ENCODE measurements at places on chromosomes 5 and 9. TPM values are rescaled to one million over a fixed set of nuclear protein-coding genes. Genes with fewer than 3 reads are reported as not detected.

- no peak for DNase-seq
Observed at GRCh38 chr9:105881021-105881420, 186.7 kb downstream of the TMEM38B start.

DNA sequence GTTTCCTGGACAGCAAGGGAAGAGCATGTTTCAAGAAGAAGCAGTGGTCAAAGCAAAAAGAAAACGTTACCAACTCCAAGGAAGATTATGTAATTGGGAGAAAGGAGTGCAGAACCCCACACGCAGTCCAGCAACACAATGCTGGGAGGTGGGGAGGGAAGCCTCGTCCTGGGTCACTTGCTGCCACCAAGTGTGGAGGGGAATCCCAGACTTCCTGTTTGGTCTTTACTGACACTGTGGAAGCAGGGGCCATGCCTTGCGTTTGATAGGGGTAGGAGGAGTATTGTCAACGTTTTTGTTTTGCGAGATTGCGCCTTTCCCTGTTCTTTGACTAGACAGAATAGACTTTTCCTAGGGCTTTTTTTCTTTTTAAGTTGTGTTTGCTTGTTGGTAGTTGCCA is 421.0 kb downstream of the KDM4C start:
- no peak for DNase-seq

DNA sequence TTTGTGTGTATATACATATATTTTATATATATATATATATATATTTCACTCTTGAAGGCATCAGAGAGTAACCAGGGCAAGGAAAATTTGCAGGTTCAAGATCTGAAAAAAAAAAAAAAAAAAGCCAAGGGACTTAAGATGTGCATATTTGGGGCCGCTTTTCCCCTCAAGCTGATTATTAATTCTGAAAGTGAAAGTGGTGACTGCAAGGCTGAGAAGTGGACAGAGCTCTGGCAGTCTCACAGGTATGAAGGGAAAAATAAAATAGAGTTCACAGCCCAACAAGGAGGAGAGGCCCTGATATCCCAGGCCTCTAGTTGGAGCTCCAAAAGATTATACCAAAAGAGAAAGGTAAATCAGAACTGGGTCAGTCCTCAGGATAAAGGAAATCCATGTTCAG is 234.4 kb upstream of the GAS1 start:
- no peak for DNase-seq

DNA sequence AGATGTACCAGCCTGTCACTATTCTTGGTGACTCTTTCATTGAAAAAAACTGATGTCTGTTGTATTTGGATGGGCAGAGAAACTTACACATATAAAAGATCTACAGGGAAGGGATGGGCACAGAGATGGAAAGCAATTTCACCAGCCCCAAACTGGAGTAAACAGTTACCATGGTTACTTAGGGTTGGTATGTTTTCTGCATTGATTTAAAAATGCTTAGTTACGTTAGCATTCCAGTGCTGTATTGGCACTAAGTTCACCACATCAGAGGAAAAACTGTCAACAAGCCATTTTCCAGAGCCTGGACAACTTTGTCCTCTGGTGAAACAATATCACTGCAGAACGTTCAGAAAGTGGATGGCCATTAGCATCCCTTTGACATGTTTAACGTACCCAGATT is 28.0 kb downstream of the MARCHF3 start:
- no peak for DNase-seq

IL5 gene
- total RNA-seq = not detected

SPINK13 gene
- not detected for total RNA-seq

FOXD4L4 gene
- not detected for total RNA-seq

ZNF608 gene
- 1.5 TPM for total RNA-seq

OLFM1 gene
- total RNA-seq = 0.19 TPM

Measured in naive thymus-derived CD4-positive, alpha-beta T cell (primary cell).